ENCODE measurements at places on chromosomes 7 and 10. TPM values are rescaled to one million over a fixed set of nuclear protein-coding genes. Genes with fewer than 3 reads are reported as not detected.

The TAS2R41 gene
- not detected for total RNA-seq

DNA sequence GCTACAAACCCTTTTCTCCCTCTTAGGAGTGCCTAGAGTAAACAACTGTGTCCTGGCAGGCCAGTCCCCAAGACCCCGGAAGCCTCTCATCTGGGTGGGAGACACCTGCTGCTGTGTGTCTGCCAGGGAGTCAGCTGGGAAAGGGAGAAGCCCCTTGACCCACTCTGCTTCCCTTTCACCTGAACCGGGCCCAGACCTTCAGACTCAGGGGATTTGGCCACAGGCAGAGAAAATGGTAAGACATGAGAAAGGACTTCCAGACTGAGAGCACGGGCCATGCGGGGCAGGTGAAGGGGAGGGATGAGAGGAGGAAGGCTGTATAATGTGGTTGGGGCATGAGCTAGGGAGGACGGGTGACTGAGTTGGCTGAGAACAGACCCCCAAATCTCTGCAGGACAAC, 36.0 kb upstream of the NPFFR1 start:
- peak; percentile 32 for DNase-seq

GRCh38 chr10:49270565-49270964, 28.4 kb upstream of the C10orf71 start:
- DNase-seq, result no peak

GRCh38 chr7:54701982-54702381, 57.0 kb downstream of the SEC61G start:
- no peak for DNase-seq

The ACBD7 gene
- 0.51 TPM for total RNA-seq

- no peak for DNase-seq
Observed at GRCh38 chr10:21508706-21509331, 16.7 kb downstream of the SKIDA1 start.

GRCh38 chr7:41268878-41269277, 434.0 kb downstream of the INHBA start:
- no peak for DNase-seq

The CPA4 gene
- total RNA-seq, result 2.1 TPM

- no peak for DNase-seq
Observed at GRCh38 chr7:4091767-4092166, 590.3 kb upstream of the FOXK1 start.

The PRSS1 gene
- total RNA-seq, result not detected

GRCh38 chr7:14806891-14807290, 95.7 kb downstream of the DGKB start:
- DNase-seq, result no peak

The SYT15 gene
- total RNA-seq, result 14.5 TPM

- DNase-seq, result no peak
Observed at GRCh38 chr7:73834626-73835191, 3.9 kb downstream of the CLDN4 start.

- no peak for DNase-seq
Observed at GRCh38 chr7:54743580-54743979, 15.4 kb downstream of the SEC61G start.

DNA sequence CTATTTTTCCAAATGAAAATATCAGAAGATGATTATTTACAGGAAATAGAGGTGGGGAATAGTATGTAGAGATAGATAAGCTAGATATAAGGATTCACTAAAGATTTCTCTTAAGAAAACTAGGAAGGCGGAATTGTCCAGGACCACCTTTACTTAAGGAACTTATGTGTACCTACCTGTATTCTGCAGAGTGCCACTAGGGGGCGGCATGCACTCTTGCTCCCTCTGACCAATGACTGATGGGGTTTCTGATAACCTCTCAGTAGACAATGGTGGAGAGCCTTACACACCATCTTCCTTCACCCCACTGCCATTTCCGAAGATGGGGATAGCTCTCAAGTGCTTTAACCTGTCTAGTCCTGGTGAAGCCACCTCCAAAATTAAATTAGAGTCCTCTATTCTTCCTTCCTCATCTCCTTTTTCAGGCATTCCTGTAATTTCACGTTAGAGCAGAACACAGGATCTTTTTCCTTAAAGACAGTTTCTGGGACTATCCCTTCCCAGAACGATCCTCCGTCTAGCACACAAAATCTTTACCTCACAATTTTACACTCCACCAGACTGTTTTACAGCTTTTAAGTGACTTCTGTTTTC, 453.1 kb downstream of the SORCS1 start:
- no peak for DNase-seq

The TBX20 gene
- not detected for total RNA-seq

- no peak for DNase-seq
Observed at GRCh38 chr10:97499561-97500296, 1.0 kb downstream of the UBTD1 start.

DNA sequence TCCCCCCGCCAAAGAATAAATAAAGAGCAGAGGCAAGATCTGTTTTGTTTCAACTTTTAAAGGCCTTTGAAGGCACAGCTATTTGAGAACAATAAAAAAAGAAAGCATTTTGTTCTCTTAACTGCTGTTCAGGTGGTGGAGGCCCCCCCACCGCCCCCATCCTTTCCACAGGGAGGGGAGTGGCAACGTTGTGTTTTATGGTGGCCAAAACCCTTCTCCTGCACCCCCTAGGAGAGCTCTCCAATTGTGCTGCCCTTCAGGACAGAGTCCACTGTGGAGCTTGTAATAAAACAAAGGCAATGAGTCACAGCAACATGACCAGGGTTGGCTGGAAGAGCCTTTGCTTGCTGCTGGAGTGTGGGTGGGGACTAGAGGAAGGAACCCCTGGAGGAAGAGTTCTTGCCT, 987.9 kb downstream of the KCNMA1 start:
- no peak for DNase-seq

DNA sequence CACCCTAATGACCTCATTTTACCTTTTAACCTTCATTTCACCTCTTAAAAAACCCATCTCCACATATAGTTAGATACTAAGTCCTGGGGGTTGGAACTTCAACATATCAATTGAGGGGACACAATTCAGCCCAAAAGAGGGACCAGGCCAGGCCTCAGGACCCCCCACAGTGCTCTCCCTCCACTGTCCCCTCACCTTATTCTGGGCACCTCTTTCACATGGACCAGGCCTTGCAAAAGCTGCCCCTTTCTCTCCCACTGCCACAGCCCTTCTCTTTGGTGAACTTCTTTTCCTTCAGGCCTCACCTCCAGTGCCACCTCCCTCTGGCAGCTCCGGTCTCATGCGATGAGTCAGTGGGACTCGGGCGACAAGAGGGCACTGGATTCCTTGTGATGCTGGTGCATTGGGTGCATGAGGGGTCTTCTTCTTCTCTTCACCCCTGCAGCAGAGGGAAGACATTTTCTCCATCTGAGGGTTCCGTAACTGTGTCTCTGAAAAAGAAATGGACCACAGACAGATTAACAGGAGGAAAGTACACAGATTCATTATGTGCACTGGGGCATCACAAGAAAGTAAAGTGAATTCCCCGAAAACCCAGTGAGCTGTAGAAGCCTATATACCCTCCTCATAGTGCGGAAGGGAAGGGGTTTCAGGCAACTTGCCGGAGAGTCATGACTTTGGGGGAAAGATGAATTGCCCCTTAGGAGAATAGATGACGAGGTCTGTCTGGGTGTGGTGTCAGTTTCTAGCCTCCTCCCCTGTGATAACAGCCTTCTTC, 288.7 kb upstream of the IGFBP3 start:
- no peak for DNase-seq

GRCh38 chr10:122034149-122034756, 45.3 kb downstream of the TACC2 start:
- DNase-seq, result no peak

- DNase-seq, result no peak
Observed at GRCh38 chr10:125034675-125035074, 92.8 kb downstream of the ZRANB1 start.

The SLC13A1 gene
- not detected for total RNA-seq

The TMEM229A gene
- not detected for total RNA-seq

DNA sequence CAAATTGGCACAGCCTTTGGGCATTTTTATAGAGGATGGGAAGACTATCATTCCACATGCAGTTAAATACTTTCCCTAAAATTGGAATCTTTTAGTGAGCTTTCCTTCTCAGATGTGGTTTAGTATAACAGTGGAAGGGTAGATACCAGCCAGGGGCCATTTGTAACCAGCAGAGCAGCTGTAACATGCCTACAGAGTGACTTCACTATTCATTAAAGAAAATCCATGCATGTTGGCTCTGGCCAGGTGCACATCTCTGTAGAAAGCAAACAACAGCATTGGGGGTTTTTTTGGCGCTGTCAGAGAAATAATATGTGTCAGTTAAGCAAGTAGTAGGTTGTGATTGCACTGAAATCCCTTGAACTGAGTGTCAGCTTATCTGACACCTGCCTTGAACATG, 115.6 kb downstream of the LHFPL3 start:
- no peak for DNase-seq

The FOXI2 gene
- total RNA-seq, result not detected

The SMO gene
- 37.4 TPM for total RNA-seq

The CTNNA3 gene
- 0.92 TPM for total RNA-seq

The PRKCQ gene
- total RNA-seq, result 0.15 TPM

- DNase-seq, result no peak
Observed at GRCh38 chr7:130831817-130832481, 97.9 kb upstream of the KLF14 start.

GRCh38 chr7:159191236-159191635, 46.6 kb upstream of the VIPR2 start:
- DNase-seq, result no peak

DNA sequence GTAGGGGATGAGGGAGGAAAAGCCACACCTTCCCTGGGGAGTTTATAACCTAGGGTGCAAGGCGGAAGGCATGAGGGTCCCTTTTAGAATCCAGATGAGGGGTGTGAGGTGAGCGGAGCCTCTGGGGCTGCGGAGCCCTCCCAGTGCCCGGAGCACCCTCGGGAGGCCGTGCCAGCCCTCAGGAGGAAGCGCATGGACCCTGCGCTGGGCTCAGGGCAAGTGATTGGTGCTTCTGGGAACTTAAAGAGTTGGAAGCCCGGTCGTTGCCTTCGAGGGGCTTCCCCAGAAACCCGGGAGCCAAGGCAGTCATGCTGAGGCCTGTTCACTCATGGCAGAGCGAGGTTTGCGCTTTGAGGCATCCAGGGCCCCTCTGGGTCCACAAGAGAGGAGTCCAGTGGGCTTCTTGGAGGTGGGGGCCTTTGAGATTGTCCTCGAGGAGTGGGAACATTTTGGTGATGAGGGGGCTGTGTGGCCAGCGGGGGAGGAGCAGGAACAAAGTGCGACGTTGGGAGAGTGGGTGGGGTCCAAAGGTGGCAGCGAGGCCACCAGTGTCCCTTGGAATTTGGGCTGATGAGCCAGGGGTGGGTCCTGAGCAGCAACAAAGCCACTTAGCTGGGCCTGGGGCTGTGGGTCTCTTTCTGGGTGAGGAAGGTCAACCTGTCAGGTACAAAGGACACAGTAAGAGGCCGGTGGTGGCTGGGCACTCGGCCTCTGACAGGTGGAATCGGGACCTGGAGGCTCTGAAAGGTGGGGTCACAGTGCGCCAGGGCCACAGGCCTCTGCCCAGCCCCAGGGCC, 79.9 kb downstream of the MKI67 start:
- DNase-seq, result peak; percentile 74

The ANXA8L1 gene
- 0.27 TPM for total RNA-seq

The PDE6C gene
- total RNA-seq, result not detected

DNA sequence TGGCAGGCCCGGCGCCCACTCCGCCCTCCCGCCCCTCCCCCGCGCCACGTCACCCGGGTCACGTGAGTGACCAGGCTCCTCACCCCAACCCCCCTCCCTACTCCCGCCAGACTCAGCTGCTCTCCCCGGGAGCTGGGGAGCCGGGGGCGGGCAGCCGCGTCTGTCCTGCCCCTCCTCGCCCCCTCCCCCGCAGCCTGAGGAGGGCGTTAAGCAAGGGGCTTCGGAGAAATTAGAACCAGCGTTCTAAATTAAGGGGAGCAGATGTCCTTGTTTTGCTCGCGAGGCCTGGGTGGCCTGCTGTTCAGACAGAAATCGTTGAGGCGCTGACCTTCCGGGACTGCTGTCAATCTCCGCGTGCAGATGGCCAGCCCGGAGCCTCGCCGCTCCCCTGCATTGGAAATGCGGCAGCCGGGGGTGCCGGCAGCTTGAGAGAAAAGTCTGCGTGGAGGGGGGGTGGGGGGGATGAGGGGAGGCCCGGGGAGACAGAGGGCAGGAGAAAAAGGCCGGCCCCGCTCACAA, 102.2 kb upstream of the ZNF438 start:
- no peak for DNase-seq

The GRID1 gene
- 0.60 TPM for total RNA-seq

The NUTM2E gene
- 0.52 TPM for total RNA-seq

DNA sequence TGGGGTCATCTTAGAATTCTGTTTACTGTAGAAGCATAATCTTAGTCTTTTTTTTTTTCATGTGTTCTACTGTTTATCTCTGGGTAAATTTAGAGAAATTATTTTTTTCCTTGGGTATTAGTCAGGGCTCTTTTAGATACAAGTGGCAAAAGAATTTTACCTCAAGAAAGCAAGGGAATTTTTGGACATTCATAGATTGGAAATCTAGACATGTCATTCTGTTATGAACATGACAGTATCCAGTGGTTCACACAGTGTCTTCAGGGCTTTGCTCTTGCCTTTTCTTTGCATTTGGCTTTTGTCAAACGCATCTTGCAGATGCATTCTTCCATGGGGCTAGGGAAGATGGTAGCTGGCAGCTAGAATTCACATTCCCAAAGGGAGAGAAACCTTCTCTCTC, 13.7 kb upstream of the TAS2R41 start:
- no peak for DNase-seq

Data from chondrocyte (in vitro differentiated cells).